CD4-positive, alpha-beta T cell treated with Interleukin-6 at 100 ng/mL for 8 hours (primary cell): ENCODE measurements at places on chromosomes 4 and X.
A peak's percentile ranks its signal among the peaks of the same experiment; 100 is the strongest.

DNA sequence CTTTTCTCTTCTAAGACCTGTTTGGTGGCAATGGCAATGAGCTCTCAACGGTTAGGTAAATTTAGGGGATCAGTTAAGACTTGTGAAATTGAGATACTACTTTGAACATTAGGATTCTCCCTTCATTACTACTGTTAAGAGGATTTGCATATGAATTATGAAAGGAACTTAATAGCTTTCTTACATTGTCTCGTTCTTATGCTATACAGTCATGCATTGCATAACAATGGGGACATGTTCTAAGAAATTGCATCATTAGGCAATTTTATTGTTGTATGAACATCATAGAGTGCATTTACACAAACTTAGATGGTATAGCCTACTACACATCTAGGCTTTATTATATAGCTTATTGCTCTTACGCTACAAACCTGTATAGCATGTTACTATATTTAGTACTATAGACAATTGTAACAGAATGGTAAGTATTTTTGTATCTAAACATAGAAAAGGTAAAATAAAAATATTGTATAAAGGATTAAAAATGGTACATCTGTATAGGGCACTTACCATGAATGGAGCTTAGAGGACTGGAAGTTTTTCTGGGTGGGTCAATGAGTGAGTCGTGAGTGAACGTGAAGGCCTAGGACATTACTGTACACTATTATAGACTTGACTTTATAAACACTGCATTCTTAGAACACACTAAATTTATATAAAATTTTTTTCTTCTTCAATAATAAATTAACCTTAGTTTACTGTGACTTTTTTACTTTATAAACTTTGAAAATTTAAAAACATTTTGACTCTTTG, 62.5 kb downstream of the PAQR3 start:
- DNase-seq: no peak

DNA sequence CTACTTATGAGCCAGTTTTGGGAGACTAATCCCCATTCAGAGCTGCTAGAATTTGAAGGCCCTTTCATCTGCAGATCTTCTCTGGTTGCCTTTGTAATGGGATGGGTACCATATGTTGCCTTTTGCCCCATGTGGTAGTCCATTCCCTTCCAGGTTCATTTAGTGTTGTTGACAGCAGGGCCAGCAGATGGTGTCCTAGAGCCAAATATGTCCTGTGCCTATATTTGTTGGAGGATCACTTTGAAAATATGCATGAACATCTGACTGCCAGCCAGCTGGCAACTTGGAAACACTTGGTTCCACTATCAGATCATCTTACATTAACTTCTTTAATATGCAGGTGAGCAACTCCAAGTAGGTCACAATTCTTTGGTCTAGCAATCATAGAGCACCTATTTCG, 30.4 kb downstream of the CFAP299 start:
- peak; percentile 52 for DNase-seq

- no peak for DNase-seq
Observed at GRCh38 chrX:134603806-134604700, 54.2 kb downstream of the PLAC1 start.

DNA sequence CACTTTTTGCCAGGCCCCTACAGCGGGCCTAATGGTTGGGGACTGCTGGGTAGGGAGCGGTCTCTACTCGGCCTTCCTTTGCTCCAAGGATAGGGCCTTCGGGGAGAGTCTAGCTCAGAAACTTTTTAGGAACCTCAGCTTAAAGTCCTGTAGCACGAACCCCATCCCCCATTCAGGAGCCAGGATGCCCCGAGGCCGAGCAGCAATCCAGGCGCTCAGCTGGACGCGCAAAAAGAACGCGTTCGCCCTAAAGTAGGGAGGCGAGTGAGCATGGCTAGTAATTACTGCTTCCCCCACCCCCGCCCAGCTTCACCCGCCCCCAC, 9.7 kb downstream of the POU4F2 start:
- no peak for DNase-seq

DNA sequence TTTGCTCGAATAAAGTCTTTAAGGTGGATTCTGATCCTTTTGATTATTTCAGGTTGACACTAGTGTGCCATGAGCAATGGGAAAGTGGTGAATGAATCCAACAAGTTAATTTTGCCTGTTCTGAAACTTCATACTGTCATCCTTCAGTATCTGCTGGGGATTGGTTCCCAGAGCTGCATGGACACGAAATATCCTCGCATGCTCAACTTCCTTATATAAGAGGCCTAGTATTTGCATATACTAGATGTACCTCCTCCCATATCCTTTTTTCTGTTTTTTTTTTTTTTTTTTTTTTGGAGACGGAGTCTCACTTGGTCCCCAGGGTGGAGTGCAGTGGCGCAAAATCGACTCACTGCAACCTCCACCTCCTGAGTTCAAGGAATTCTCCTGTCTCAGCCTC, 23.0 kb upstream of the PDS5A start:
- no peak for DNase-seq

DNA sequence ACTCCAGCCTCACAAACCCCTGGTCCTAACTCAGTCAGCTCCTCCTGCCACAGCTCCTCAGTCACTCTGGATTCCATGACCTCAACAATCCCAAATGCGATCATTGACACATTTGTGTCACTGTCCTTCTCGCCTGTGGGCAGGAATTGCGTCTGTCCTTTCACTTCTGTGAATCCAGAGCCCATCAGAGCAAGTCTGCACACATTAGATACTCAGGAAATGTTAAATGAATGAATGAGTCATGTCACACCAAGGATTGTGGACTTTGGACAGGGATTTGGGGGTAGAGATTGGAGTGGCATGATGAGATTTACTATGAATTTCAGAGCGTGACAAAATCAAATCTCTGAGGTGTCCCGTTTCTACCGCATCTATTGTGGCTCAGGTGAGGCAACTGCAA, 11.8 kb upstream of the CLDN24 start:
- no peak for DNase-seq

GRCh38 chr4:1568855-1569460, 115.2 kb downstream of the FAM53A start:
- DNase-seq: no peak

- DNase-seq: no peak
Observed at GRCh38 chrX:139559383-139560042, 29.0 kb downstream of the F9 start.

DNA sequence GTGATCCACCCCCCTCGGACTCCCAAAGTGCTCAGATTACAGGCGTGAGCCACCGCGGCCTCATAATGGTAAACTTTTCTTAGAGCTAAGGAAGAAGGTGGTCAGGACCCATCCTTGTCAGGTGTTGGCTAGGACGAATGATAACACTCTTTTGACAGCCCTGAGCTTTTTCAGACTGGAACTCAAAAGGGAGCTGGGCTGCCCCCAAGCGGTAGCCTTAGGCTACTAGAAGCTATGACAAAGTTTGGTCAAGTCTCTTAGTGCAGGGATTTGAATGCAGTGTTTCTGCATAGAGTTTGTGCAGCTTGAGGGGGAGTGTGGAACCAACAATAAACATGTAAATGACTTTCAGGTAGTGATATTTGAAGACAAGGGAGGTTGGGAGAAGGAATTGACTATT, 11.8 kb upstream of the HSD17B10 start:
- peak; percentile 27 for DNase-seq

- DNase-seq: no peak
Observed at GRCh38 chr4:40980318-40980883, 230.6 kb downstream of the NSUN7 start.

- DNase-seq: no peak
Observed at GRCh38 chr4:78710536-78710935, 65.6 kb upstream of the BMP2K start.

DNA sequence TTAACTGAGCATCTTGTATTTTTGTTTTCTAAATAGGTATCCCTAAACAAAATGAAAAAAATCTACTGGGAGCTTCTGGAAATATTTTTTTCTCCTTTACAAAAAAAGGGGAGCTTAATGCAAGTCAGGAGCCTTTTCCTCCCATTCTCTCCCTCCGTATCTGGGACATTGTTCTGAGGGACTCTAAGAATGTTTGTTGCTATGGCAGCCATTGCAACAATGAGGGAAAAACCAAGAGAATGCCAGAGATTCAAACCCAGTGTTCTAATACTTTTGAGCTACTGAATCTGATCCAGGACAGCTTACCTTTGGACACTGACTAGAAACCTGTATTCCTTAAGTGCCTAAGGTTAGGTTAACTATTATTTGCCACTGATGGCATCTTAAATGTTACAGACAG, 485.7 kb upstream of the HS3ST1 start:
- DNase-seq: no peak

DNA sequence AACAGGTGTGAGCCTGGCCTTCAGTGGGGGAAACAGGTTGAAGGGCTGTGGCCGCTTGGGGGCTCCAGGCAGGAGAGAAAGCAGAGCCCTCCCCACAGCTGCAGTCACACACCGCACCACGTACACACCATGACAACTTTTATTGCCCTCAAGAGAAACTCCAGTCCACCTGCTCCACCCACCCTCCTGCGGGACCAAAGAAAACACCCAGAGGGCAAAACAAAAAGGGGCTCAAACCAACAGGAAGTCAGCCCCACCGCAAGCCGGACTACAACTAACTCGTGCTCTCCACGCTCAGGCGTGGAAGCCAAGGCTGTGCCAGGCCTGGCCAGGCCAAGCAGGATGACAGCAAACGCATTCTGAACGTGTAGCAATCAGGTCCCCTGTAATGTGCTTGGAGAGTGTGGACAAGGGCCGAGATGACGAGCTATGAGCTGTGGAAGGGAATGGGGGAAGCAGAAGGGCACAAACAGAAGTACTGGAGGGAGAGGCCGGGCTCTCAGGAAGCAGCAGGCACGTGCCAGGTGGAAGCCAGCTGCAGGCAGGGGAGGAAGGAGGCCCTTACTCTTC, 12.7 kb downstream of the SLC6A8 start:
- DNase-seq: no peak

DNA sequence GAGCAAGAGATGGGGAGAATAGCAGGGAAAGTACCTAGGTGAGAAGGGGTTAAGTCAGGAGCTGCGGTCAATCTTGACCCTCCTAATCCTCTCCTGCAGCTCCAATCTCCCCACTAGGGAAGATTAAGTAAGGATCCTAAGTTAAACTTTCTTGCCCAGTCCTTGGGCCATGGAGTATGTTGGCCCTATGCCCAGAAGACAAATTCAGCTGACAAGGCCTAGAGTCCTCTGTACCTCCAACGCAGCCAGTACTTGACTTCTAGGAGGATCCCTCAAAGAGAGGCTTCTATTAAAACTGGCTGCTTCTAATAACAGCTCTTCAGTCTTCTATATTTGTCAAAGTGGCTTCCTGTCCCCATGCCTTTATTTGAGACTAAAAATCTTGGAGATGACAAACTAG, 1.4 kb downstream of the CLDN2 start:
- no peak for DNase-seq

GRCh38 chr4:163107754-163108153, 58.9 kb downstream of the NAF1 start:
- no peak for DNase-seq

DNA sequence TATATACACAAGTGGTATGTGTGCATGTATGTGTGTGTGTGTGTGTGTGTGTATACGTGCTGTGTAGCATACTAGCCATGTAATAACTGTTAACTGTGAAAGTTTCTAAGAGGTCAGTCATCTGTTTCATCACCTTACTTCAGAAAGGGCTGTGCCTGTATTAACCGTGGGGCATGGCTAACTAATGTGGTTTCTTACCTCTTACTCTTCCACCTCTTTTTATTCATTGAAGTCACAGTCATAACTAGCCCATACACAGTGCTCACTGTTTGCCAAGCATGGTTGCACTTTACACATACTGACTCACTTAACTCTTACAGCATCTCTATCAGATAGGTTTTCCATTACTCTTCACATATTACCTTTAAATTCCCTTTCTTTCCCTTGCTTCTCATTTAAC, 23.7 kb upstream of the LRAT start:
- DNase-seq: no peak

DNA sequence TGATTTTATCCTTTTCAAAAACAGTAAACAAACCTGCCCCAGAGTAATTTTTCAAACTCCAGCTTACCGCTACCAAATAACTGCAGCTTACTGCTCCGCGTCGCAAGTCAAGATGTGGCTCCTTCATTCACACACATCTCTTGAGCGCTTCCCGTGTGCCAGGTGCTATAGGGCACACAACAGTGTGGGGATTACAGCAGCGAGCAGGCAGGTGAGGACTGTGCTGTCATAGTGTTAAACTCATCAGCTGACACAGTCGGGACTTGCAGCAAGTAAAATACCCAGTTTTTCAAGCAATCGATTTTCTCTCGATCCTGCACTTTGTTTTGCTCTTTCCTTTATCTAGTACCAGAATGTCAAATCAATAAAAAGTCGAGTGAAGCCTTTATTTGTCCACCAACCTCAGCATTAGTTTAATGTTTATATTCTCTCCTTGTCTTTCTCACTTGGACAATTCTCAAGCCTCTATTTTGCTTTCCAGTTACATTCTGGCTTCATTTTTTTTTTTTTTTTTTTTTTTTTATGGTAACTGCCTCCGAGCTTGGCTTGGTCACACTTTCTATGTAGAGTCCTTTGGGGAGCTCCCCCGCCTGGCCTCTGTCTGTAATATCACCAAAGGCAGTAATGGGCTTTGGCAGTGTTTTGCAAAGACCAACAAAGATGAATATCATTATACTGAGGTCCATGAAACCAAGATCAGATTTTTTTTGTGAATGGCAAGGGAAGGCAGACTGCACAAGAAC, 8.3 kb upstream of the ASB5 start:
- DNase-seq: peak; percentile 2

GRCh38 chr4:161829591-161829990, 334.2 kb downstream of the FSTL5 start:
- no peak for DNase-seq

- no peak for DNase-seq
Observed at GRCh38 chr4:42720533-42720932, 63.6 kb upstream of the ATP8A1 start.

- no peak for DNase-seq
Observed at GRCh38 chrX:47690175-47690574, 31.2 kb upstream of the UXT start.
